ENCODE measurements at places on chromosomes 16 and 17.
A peak's percentile ranks its signal among the peaks of the same experiment; 100 is the strongest.

- DNase-seq = no peak
These were observed 946.3 kb downstream of the KCNJ2 start for GRCh38 chr17:71115669-71115972.

DNA sequence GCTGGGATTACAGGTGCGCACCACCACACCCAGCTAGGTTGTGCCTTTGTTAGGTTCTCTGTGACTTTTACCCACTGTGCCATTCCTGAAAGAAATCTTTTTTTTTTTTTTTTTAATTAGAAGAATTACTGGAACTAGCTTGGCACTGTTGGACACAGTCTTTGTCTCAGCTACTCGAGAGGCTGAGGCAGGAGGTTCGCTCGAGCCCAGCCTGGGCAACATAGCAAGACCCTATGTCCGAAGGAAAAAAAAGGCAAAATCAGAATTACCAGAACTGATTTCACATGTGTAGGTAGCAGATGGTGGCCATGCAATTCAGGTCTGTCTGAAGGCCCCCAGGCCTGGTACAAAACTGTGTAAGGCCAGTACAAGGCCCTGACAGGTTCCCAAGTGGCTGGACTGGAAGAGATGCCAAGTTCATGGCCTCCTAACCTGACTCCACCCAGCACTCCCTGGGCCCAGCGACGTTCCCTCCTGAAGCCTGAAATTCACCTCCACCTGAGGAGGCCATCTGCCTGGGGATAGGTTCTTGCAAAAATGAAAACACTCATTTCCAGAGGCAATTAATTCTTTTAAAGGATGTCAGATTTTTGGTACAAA, 23.0 kb downstream of the CARHSP1 start:
- no peak for DNase-seq

DNA sequence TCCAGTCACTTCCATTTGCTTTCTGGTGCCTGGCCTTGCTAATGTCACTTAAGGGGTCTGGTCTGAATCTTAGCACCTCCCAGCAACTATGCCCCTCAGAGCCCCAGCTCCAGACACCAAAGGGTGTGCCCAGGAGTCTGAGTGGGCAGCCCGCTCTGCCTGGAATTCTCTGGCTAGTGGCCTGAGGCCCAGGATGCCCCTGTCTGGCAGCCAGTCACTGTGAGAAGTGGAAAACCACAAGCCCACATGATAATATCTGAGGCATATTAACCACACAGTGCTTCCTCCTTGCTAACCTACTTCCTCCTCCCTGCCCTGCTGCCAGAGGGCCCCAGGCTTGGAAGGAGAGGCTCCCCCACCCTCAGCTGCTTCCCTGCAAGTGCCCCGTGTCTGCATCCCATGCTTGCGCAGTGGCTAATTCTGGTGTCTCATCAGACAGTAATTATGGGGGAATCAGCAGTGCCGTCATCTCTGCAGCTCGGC, 14.0 kb downstream of the SRCIN1 start:
- DNase-seq = no peak

GRCh38 chr17:45318561-45319230, 1.9 kb upstream of the MAP3K14 start:
- no peak for DNase-seq

GRCh38 chr17:37527249-37527851, 37.7 kb downstream of the DUSP14 start:
- peak; percentile 42 for DNase-seq

- no peak for DNase-seq
These were observed 23.0 kb upstream of the TMEM132E start for GRCh38 chr17:34556384-34556783.

- peak; percentile 3 for DNase-seq
These were observed 7.9 kb downstream of the ESRP2 start for GRCh38 chr16:68227850-68228553.

- DNase-seq = no peak
These were observed 13.5 kb upstream of the MTMR4 start for GRCh38 chr17:58527949-58528348.

DNA sequence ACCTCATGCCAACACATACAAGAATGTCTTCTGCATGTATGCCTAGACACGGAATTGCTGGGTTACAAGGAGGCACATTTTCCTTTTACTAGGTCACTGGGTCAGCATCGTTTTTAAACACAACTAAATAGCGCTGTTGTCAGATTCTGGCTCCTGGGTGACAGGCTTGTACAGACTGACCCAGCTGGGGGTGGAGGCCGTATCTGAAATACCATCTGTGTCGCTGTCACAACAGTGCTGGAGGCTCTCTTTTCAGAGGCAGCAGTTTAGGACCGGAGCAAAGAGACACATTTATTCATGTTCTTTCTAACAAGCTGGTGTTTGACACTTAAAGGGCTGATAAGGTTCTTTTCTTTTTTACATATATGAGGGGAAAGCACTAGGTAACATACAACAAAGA, 403.0 kb upstream of the ASIC2 start:
- no peak for DNase-seq

GRCh38 chr16:83651871-83652270, 155.9 kb upstream of the HSBP1 start:
- DNase-seq = no peak

DNA sequence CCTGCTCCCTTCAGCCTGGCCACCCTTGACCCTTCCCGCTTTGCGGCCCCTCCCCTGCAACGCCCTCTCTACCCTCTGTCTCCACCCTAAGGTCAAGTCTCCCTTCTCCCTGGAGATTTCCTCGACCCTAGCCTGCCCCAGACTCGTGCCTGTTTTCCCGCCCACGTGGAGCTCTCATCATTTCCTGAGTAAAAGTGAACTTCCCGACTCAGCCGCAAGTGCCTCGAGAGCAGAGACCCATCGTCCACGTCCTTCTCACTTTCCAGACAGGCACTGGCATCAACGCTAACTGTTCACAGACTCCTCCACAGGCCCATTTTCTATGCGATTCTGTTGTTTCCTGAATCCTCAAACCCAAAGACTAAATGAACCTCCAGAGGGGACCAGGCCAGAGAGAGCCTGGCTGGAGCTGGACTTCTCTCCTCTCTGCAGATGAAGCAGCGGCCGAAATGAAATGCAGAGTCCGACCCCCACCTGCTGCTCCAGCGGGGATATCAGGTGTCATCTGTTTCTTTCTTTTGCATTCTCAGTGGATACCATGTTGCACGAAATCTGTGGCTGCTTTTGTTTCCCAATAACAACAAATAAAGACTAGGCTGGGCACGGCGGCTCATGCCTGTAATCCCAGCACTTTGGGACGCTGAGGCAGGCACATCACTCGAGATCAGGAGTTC, 52.5 kb downstream of the RTN4RL1 start:
- no peak for DNase-seq

DNA sequence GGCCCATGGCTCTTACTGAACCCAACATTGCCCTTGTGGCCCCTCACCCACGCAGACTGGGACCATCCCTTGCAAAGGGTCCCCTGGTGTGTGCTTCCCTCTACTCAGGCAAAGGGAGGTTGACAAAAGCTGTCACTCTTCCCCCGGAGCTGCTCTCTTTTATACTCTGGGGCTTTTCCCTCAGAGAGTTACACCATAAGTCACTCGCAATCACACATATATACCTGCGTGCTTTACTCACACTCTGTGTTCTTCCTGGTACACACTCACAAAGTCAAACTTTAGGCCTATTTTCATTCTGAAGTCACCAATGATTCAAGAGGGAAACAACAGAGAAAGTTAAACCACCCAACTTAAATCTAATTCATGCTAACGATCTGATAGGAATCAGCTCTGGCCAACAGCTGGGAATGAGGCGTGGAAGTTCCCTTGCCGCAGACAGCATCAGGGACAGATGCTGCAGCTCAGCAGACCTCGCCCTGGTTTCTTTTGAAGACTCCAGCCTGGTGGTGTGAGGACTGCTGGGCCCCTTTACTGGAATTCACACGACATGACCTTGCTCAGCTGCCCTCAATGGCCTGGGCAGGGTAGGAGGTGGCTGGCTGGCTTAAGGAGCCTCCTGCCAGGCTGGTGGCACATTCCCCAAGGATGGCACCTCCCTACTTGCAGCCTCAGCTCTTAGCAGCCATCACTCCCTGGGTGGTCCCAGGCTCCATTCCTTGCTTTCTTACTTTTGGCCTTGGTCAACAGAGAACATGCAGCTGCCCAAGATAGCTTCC, 27.3 kb downstream of the HIC1 start:
- DNase-seq = no peak

DNA sequence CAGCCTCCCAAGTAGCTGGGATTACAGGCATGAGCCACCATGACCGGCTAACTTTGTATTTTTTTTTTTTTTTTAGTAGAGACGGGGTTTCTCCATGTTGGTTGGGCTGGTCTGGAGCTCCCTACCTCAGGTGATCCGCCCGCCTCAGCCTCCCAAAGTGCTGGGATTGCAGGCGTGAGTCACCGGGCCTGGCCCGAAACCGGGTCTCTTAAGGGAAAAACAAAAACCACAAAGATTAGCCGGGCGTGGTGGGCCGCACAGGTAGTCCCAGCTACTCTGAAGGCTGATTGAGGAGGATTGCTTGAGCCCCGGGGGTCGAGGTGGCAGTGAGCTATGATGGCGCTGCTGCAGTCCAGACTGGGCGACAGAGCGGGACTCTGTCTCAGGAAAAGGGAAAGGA, 19.9 kb upstream of the RBL2 start:
- no peak for DNase-seq

DNA sequence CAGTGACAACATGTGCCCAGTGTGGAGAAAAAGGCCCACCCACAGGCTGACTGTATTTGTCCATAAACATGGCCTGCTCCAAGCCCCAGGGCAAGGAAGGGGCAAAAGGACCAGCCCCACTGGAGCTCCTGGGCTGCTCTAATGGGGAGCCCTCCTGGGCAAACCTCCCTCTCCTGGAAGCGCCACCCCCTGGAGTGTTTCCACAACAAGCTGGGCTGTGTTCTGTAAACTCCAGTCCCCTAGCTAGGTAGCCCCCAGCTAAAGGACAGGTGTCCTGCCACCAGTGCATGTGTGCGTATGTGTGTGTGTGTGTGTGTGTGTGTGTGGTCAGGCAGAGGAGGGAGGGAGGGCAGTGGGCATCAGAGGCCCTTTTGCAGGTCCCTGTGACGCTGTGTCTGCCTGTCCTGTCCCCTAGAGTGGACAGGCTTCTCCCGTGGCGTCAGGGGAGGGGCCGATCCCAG, 11.3 kb upstream of the STAC2 start:
- no peak for DNase-seq

GRCh38 chr16:26334218-26335111, 642.7 kb downstream of the HS3ST4 start:
- no peak for DNase-seq

DNA sequence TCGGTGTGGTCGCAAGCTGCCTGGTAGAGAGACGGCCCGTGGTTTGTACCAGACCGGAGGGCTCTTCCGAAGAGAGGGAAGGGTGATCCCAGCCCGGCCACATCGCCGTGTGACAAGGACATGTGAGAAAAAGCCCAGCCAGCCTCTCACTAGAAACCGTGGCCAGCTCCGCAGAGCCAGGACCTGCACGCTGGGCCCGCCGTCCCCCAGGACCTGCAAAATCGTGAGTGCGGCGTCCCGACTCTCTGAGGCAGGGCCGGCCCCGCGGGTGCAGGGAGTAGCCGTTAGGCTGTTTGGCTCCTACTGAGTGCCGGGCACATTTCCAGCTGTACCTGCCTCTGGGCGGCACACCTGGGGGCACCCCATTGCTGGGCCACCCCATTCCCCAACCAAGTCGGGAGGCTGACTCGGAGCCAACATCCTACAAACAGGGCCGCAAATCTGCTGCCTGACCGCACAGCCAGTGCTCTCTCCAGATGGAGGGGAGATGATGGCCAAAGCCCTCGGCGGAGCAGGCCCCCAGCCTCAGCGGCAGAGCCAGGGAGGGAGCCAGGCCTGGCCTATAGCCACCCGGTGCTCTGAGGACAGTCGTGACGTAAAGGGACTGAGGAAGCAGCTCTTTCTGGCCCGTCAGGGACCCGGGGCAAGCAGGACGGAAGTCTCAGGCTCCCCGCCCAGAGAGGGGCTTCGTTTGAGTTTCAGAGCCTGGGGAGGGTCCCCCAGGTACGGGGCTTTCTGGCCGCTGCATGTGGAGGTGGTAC, 33.6 kb upstream of the PABPN1L start:
- no peak for DNase-seq

DNA sequence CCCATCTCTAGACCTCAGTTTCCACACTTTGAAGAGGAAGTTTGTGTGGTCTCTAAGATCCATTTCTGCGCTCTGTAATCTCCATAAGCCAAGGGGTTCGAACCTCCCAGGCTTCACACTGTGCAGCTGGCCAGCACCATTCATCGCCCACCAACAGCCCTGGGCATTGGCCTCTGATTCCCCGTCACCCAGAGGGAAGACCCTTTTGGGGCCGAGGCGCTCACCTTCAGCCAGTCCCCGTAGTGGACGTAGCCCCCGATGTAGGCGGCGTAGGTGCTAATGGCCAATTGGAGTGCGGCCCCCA, 678 bp downstream of the TMEM101 start:
- no peak for DNase-seq

GRCh38 chr17:45257115-45257514, 4.8 kb downstream of the SPATA32 start:
- DNase-seq = no peak

- peak; percentile 70 for DNase-seq
These were observed 1.7 kb downstream of the ARHGAP27 start for GRCh38 chr17:45430738-45431530.

DNA sequence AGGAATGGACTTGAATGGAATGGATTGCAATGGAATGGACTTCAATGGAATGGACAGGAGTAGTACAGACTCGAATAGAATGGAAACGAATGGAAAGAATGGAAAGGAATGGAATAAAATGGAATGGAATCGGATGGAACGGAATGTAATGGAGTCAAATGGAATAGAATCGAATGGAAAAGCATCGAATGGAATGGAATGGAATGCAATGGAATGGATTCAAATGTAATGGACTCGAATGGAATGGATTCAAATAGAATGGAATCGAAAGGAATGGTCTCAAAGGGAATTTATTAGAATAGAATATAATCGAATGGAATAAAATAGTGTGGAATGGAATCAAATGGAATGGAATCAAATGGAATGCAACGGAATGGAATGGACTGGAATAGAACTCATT, 484.9 kb upstream of the WSB1 start:
- no peak for DNase-seq

DNA sequence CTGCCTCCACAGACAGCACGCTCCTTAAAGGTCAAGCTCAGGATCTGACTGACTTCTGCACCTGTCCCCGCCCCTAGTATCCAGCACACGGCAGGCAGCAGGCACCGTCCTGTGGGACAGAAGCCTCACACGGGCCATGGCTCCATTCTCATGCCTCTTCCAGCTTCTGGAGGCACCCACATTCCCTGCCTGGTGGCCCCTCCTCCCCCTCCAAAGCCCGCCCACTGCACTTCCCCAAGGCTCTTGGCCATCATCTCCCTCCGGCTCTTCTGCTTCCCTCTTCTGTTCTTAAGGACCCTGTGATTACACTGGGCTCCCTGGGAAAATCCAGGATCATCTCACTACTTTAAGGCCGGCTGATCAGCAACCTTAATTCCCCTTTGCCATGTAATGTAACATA, 3.5 kb downstream of the CANT1 start:
- DNase-seq = no peak

DNA sequence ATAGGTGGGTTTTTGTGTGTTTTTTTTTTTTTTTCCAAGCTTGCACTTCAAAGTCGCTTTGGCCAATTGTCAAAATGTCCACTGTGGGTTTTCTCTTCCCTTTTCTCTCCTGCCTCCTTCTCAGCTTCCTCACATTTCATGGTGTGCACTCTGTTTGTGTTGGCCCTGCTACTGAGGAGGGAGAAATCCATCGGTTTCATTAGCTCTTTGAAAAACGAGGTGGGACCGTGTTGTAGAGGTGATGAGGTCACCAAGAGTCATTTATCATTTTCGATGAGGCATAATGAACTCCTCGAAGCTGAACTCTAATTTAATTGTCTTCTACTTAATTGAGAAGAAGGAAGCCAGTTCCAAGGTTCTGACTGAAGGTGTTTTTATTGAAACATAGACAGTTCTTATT, 174.4 kb upstream of the TOX3 start:
- DNase-seq = no peak

GRCh38 chr17:4768298-4768697, 3.4 kb upstream of the TM4SF5 start:
- DNase-seq = no peak

All from germinal center (tissue), 1 donor.